Dermis blood vessel endothelial cell (primary cell): ENCODE measurements at places on chromosomes 6 and 20.
A peak's percentile ranks its signal among the peaks of the same experiment; 100 is the strongest.

DNA sequence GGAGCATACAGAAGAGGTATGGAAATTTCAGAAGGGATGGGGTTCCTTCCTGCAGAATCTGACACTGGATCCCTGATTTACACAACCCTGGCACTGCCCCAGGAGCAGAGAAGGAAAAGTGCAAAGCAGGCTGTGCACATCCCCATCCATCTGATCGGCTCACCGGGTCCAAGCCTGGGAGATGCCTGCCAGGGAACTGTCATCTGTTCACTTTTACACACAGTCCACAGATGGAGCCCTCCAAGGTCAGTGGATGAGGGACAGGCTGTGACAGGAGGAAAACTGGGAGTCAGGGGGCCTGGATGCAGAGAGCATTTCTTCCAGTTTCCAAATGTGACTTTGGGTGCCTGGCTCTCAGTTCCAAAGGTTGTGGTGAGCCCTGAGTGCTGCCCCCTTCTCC is 11.0 kb upstream of the SYNDIG1 start:
- DNase-seq = no peak

DNA sequence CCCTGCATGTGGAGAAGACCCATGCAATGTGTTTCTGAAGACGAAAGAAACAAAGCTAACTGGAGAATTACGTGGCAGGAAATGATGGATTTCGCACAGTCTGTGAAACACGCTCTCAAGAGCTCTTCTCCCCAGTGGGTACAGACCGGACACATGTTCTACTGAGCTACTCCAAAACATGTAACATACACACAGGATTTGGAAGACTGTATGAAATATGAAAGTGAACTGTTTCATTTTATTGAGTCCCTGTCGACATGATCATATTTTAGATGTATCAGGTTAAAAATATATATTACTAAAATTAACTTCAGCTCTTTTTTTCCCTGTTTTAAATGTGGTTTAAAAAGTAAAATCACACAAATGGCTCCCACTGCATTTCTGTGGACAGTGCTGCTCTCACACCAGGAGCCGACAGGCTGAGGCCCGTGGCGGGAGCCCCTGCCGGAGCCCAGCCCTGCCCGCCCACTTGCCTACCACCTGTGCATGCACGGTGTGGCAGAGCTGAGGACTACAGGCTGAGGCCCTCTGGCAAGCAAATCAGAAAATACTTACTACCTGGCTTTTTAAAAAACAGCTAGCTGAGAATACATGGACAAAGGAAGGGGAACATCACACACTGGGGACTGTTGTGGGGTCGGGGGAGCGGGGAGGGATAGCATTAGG is 58.9 kb upstream of the NXT1 start:
- no peak for DNase-seq

- no peak for DNase-seq
Measured at GRCh38 chr6:83466328-83466727, 35.5 kb upstream of the ME1 start.

DNA sequence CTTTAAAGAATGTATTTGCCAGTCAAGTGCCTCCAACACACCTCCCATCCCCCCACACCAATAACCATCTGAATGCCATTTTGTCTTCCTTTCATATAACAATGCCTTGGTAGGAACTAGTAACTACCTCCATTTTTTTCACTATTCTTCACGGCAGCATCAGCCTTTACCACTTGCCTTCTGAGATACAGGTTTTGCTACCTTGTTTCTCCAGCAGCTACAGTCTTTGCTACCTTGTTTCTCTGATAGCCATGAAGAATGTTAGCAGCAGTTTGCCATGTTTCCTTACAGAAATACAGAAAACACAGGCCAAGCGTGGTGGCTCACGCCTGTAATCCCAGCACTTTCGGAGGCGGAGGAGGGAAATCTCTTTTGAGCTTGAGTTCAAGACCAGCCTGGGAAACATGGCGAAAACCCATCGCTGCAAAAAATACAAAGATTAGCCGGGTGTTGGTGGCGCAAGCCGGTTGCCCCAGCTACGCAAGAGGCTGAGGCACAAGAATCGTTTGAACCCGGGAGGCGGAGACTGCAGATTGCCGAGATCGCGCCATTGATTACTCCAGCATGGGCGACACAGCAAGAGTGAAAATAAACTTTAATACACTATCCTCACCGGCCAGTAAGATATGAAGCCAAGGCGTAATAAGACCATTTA is 100.9 kb downstream of the HFE start:
- DNase-seq = peak; percentile 52

DNA sequence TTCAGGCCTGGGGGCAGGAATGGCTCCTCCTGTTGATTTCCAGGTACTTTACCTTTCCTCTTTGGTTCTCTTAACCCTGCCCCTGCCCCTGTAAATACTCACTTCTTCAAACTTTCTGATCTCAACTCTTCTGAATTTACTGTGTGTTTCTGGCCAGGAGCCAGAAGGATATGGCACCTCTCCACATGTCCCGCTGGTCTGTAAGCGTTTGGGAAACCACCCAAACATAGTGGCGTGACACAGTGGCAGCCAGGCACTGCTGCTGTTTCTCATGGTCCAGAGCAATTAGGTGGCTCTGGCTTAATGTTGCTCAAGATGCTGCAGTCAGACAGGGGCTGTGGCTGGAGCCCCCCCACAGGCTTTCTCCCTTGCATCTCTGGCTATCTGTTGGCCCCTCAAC is 374.5 kb downstream of the RNGTT start:
- no peak for DNase-seq

GRCh38 chr6:14241255-14242070 is 123.9 kb downstream of the CD83 start:
- no peak for DNase-seq

- DNase-seq = peak; percentile 90
Measured at GRCh38 chr6:111573892-111574797, 31.5 kb downstream of the TRAF3IP2 start.

GRCh38 chr6:718345-718744 is 25.4 kb upstream of the EXOC2 start:
- no peak for DNase-seq

DNA sequence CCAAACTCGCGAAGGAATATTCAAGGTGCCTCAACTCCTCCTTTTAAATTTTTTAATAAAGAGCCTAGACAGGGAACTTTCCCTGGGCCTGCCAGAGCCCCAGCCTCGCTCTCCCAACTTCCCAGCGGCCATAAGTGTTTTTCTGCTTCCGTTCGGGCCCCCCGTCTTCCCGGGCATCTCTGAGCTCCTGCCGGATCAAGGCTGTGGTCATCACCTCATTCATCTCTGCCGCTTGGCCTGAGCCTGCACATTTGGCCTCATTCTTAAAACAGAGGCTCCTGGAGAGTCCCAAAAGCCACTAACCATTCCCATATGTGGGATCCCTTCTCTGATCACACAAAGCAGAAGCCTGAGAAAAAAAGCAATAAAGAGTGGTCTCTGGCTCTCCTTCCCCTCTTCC is 969.1 kb upstream of the DEFB115 start:
- DNase-seq = no peak

DNA sequence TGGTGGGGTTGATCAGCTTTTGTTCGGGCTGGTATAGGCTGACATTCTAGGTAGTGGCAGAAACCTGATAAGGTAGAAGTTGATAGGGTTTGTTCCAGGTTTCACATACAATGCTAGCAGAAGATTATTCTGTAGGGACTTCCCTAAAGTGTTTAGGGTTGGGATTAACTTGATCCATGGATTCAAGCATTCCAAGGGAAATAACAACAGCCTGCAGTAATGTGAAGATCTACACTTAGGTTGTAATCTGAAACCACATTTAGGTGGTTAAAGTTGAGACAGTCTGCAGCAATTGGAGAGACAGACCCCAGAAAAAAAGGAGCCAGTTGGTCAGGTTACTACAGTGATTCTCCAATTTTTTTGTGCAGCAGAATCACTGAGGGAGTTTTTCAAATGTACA is 56.1 kb downstream of the GJA1 start:
- DNase-seq = no peak

- no peak for DNase-seq
Measured at GRCh38 chr20:55567826-55568225, 437.5 kb downstream of the CBLN4 start.

DNA sequence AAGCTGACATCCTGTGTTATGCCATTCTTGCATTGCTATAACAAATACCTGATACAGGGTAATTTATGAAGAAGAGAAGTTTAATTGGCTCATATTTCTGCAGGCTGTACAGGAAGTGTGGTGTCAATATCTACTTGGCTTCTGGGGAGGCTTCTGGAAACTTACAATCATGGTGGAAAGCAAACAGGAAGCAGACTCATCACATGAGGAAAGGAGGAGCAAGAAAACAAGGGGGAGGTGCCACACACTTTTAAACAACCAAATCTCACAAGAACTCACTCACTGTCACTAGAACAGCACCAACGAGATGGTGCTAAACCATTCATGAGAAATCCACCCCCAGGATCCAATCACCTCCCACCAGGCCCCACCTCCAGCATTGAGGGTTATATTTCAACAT is 143.1 kb upstream of the GGTLC1 start:
- DNase-seq = peak; percentile 61

- peak; percentile 65 for DNase-seq
Measured at GRCh38 chr6:166958926-166959861, 2.8 kb upstream of the RNASET2 start.

- no peak for DNase-seq
Measured at GRCh38 chr6:147108259-147108910, 95.8 kb upstream of the STXBP5 start.

GRCh38 chr6:42088101-42088591 is 37.8 kb downstream of the TAF8 start:
- peak; percentile 16 for DNase-seq

DNA sequence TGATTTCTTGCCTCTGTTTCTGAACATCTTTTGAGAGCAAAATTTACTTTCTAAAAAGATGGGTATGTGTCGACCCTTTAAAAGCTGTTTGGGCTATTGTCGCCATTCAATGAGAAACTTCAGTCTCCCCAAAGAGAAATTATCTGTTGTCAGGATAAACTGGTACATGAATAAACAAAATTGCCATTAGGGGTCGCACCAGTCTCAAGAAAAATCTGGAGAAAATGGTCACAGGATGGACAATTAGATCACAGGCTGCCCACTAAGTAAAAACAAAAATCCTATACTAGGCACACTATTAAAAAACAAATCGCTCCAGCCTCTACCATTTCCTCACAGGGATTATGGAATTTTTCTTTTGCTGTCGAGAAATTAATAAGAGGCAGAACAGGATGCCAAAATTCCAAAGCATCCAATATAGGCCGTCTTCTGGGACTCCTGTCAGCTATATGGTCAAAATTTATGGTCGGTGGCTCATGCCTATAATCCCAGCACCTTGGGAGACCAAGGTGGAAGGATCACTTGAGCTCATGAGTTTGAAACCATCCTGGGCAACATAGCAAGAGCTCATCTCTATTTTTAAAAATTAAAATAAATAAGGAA is 5.5 kb upstream of the HLA-E start:
- peak; percentile 90 for DNase-seq

- no peak for DNase-seq
Measured at GRCh38 chr6:24631671-24632070, 14.3 kb downstream of the KIAA0319 start.

- DNase-seq = no peak
Measured at GRCh38 chr20:16474363-16474762, 98.9 kb downstream of the KIF16B start.

GRCh38 chr20:38090061-38090460 is 56.5 kb downstream of the RPRD1B start:
- DNase-seq = no peak

DNA sequence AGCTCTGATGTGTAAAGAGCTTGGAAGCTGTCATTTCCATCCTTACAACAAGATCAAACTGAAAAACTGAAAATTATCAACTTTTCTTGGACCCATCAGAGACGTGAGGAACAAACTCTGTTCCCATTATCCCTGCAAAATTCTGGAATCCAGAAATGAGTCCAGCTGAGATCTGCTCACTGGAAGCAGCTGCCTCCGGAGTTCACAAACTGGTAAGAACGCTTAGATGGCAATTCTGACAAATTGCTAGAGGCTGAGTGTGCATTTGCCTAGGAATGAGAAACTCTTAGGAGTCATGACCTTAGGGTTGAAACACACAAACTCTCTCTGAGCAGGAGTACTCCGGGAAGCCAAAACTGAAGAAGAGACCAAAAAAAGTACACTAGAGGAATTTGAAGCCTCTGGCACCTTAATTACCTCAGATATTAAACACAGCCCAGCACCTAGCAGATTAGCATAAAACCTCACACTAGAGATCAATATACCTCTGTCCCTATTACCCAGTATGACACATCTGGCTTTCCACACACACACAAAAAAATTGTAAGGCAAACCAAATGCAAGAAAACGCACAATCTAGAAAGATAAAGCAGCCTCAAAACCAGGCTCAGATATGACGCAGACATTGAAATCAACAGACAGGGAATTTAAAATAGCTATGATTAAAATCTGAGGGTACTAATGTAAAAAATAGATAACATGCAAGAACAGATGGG is 233.5 kb upstream of the SGK1 start:
- peak; percentile 84 for DNase-seq

GRCh38 chr20:58708246-58708931 is 15.8 kb downstream of the NPEPL1 start:
- no peak for DNase-seq

DNA sequence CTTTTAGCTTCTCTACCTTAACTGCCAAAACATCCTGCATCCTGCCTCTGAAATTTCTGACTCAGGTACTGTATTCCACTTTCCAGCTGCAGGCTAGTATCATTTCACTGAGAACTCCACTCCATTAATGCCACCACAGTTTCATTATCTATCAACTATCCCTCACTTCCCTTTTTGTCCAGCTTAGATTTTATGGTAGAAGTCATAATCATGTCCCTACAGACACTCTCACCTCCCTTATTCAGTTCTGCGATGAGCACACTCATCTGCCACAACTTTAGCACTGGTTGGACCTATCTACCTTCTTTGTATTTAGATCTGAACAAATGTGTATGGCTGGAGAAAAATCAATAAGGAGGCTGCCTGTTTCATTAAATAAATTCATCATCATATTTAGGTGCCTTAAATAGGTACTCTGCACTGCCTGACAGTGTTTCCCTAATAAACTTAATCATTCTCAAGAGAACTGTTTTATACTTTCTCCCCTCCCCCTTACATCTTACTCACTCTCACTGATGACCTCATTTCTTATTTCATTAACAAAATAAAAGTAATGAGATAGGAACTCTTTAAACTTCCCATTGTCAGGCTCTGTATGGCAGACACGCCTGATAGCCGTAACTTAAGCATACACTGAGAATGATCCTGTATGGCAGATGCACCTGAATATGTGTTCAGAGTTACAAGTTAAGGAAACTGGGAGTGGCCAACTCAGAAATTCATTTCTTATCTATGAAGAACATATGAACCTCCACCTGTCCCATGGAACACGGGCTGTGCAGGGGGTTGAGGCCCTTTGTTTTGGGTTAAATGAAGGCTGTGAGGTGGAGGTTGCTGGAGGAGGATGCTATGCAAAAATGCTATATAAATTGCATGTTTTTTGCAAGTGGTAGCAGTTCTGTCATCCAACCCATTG is 95.3 kb upstream of the MAN1A1 start:
- no peak for DNase-seq

GRCh38 chr20:5663396-5663795 is 86.8 kb upstream of the SHLD1 start:
- no peak for DNase-seq

- DNase-seq = no peak
Measured at GRCh38 chr6:10014557-10014956, 400.3 kb downstream of the TFAP2A start.

- no peak for DNase-seq
Measured at GRCh38 chr20:32019563-32020463, 9.6 kb downstream of the CCM2L start.

- DNase-seq = no peak
Measured at GRCh38 chr6:116106146-116106545, 5.5 kb downstream of the NT5DC1 start.
